Fibroblast of skin of right quadriceps (primary cell): ENCODE measurements at places on chromosomes 12 and 14.
A peak's percentile ranks its signal among the peaks of the same experiment; 100 is the strongest.

GRCh38 chr12:52971679-52972329 lies 22.9 kb downstream of the KRT18 start:
- DNase-seq: peak; percentile 62

- peak; percentile 47 for DNase-seq
Measured at GRCh38 chr14:74979442-74980397, 23.0 kb upstream of the EIF2B2 start.

DNA sequence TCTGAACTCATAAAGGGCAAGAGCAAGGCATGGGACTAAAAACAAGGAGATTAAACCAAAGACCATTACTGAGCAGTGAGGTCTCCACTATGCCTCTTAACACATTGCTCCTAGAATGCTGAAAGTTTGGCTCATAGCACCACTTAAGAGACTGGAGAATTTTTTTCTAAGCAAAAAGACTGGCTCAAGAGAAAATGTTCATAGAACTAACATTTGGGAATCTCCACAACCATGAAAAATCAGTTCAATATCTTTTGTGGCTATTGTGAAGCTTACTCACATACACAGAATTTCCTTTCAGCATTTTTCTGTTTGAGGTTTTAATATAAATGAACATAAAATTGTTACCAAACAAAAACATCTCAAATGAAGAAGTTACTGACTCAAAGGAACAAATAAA lies 255.8 kb downstream of the CCDC91 start:
- peak; percentile 31 for DNase-seq

GRCh38 chr14:24892497-24893051 lies 157.4 kb downstream of the STXBP6 start:
- DNase-seq: no peak

DNA sequence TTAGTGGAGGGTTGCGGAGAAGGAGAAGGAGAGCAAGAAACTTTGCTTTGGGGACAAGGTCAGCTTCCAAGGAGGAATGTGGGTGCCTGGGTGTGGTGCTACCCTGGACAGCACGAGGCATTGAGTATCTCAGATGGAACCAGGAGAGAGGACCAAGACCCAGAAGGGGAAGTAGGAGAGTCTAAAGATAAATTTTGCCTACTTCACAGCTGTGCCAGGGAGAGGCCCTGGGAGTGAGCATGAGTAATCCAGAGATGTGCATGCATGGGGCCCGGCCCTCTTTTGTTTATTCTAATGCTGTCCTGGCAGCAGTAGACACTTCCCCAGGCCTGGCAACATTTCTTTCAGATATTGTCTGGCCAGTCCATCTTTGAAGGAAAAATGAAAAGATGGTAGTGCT lies 49.5 kb upstream of the GNPNAT1 start:
- peak; percentile 39 for DNase-seq

DNA sequence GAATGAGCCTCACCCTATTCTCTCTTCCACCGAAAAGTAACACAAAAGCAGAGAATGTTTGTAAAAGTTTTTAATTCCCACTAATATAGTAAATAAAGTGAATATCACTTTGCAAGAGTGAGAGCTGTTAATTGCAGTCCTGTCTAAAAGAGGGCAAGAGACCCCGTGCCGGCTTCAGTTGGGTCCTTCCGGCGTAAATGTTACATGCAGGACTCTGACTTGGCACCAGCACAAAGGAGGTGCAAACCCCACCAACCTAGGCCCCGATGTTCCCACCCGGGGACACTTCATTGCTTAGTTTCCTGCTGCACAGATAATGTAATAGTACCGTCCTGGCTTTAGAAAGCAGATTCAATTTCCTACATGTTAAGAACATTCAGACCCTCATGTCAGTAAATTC lies 66.0 kb upstream of the DYNC1H1 start:
- no peak for DNase-seq

DNA sequence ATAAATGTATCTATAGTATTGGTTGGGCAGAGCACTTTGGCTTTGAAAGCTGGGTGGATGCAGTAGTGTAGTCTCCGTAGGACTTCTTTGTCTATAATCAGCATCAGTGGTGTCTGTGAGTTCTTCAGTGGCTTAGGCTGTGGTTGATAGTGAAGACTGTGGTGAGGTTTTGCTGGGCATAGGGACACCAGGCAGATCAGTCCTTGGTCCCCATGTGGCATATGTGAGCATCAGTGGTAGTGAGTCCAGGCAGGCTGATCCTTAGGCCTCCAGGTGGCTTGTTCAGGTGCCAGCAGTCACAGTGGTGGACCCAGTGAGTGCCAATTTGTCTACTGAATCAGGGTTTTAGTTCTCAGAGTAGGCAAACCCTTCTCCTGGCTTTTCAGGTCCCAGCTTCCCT lies 70.4 kb downstream of the CAND1 start:
- no peak for DNase-seq

GRCh38 chr12:106310687-106311086 lies 8.2 kb downstream of the TCP11L2 start:
- DNase-seq: no peak

DNA sequence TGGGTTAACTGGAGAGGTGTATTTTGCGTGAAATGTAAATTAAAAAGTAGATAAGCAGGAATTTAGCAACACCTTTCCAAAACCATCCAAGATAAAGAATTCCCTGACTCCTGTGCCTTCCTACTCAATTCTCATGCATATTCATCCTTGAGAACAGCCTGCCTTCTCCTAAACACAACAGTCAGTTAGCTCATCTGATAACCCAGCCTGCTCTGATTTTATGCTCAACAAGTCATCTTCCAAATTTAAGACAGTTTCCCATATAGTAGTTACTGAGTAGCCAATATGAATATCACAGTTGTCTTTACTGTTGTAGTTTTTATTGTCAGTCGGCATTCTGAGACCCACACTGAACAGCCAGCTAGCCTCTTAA lies 27.1 kb downstream of the CPNE8 start:
- no peak for DNase-seq

- DNase-seq: peak; percentile 18
Measured at GRCh38 chr14:76090616-76091391, 60.9 kb upstream of the GPATCH2L start.

DNA sequence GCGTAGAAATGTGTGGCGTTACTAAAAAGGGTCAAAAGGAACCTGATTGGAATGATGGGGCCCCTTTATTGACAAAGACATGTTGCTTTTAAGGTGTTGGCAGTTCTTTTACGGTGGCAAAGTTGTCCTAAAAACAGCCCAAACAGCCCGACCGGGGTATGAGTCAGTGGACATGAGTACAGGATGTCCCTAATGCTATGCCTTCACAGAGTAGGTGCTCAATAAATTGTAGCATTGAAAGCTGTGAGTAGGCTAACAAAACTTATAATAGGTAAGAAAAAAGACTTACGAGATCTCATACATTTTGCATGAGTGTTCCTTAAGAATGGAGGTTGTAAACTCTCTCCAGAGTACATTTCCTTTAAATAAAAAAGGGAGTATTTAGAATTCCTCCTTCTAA lies 2.6 kb downstream of the ELK3 start:
- DNase-seq: no peak

DNA sequence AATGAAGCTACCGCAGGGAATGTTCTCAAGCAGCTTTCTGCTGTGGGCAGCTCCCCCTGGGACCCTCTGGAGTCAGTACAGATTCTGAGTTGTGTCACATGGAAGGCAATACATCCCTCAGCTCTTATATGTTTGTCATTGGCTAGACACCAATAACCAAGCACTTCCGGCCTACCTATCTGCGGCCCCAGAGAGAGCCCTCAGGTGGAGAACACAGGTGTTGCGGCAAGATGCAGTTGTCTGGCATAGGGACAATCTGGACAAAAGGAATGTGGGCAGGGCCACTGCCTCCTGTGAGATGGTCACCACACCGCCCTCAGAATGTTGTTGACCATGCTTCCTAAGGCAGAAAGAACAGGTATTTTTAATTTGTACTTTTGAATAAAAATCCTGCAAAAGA lies 118.7 kb downstream of the BRMS1L start:
- no peak for DNase-seq

GRCh38 chr12:46084666-46085631 lies 94.6 kb upstream of the SCAF11 start:
- no peak for DNase-seq

DNA sequence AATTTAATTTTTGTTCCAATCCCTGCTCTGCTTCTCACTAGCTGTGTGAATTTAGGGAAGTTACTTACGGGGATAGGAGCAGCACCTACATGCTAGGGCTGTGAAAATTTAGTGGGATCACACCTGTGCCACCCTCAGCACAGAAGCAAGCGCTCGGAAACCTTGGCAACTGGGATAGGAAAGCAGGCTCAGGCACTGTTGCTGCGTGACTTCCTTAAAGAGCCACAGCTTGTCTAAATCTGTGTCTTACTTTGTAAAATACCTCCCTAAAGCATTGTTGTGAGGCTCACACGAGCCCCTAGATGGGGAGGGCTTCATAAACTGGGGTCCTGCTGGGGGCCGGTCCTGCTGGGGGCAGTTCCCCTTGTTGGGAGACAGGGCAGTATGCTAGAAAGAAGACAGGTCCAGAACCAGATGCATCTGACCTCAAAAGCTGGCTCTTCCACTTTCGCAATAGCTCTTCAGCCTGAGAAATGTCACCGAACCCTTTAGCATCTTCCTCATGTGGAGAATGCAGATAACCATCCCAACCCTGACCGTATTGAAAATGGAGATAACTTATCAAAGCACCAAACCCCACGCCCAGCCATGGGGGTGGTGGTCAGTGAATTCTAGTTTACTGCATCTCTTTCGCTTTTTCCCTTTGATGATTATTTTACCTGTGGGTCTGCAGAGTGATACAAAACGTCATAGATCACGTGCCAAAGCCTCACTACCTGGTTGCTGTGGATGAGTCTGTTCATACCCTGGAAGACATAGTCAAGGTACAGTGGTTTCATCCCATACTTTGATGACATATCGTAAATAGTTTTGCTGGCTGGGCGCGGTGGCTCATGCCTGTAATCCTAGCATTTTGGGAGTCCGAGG lies 54.1 kb downstream of the AK7 start:
- DNase-seq: no peak

DNA sequence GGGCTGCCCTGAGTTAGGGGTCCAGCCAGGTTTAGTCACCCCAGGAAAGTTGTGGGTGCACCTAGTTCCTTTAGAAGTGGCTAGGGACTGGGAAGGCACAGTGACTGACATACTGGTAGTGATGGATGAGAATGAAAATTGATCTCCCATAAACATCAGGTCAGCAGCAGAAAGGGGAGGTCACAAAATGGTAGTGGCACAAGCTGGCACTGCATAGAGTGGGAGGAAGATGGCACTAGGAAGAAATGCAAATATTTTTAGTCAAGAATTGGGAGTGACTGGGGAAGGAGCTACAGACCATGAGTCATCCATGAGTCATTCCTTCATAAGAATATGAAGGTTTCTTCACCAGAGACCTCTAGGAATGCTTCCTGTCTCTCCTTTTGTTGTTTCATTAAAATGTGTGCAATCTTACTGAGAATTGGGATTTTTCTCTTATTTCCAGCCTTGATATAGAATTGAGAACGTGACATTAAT lies 198.3 kb upstream of the AMIGO2 start:
- peak; percentile 92 for DNase-seq

DNA sequence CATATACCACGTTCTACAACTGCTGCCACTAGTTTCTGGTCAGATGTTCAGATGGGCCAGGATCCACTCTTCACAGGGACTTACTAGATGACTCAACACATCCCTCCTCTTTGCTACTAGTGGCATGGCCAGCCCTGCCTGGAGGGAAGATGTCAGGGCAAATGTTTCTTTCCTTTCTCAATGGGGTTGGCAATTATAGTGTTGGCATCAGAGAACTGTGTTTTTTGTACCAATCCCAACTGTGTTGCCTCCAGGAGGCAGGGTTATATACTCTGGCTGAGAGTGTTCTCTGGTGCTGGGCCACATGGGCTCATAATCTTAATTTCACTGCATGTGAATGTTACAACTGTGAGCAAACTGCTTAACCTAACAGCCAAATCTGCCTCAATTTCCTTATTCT lies 69.9 kb upstream of the AVPR1A start:
- DNase-seq: no peak

GRCh38 chr12:83505586-83505985 lies 818.9 kb downstream of the TMTC2 start:
- no peak for DNase-seq
